ENCODE measurements at places on chromosomes 4 and X.
A peak's percentile ranks its signal among the peaks of the same experiment; 100 is the strongest.

- no peak for DNase-seq
Observed at GRCh38 chr4:65624651-65625050, 45.6 kb downstream of the EPHA5 start.

GRCh38 chr4:4859325-4859798, at the start of gene MSX1:
Gene MSX1 (plus strand): TSS chr4:4859665. CDS start chr4:4859900, 235 bp downstream.
- peak; percentile 61 for DNase-seq

- DNase-seq: no peak
Observed at GRCh38 chr4:137651128-137651527, 118.8 kb upstream of the PCDH18 start.

DNA sequence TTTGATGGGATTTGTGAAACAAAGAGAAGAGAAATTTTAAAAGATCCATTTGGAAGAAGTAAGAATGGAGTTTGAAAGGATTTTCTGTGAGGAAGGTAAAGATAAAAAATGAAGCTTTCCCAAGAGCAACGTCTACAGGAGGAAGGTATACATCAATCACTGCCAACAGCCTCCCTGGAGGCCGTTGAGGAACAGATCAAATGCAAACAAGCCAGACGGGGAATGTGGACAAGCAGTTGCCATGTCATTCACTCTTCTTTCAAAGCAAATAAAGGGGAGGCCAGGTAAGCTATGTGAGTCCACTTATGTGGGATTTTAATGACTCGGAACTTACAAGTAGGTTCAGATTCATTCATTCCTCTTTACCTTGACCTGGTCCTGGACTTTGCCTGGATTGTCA, 1020.5 kb upstream of the AGA start:
- DNase-seq: no peak

- no peak for DNase-seq
Observed at GRCh38 chrX:24023972-24024669, 2.9 kb downstream of the KLHL15 start.

- DNase-seq: no peak
Observed at GRCh38 chr4:127829014-127829413, 46.9 kb downstream of the HSPA4L start.

- no peak for DNase-seq
Observed at GRCh38 chrX:53287493-53288138, 6.2 kb upstream of the IQSEC2 start.

GRCh38 chr4:82268826-82269193, 105.0 kb downstream of the HNRNPD start:
- DNase-seq: no peak

GRCh38 chrX:8201896-8202331, 30.8 kb upstream of the VCX2 start:
- no peak for DNase-seq

DNA sequence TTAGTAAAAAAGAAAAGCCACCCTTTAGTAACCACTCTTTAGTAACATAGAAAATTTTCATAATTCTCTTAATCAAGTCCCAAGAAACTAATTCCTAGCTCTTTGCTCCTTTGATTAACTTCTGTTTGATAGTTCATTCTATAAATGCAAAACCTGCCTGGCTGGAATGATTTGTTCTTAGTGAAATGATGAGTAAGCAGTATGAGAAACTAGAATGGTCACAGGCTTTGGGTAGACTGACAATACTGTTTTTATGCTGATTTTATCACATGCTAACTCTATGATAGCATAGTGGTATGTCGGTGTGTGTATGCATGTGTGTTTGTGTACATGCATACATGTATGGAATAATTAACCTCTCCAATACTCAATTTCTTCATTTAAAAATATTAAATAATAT, 81.2 kb downstream of the SYTL5 start:
- no peak for DNase-seq

- DNase-seq: peak; percentile 61
Observed at GRCh38 chr4:164956766-164957643, 20.5 kb downstream of the TRIM61 start.

- DNase-seq: no peak
Observed at GRCh38 chr4:147288512-147288911, 192.4 kb upstream of the EDNRA start.

DNA sequence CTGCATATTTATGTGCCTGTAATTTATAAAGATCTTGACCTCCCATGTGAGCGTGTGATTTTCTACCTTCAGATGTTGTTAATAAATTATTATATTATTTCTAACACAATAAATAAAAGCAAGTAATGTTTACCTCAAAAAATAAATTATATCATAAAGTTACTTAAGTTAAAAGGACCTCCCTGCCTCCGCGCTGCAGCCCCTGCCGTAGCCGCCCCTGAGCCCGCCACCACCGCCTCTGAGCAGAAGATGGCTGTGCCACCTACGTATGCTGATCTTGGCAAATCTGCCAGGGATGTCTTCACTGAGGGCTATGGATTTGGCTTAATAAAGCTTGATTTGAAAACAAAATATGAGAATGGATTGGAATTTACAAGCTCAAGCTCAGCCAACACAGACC, 119.6 kb upstream of the BRWD3 start:
- no peak for DNase-seq

DNA sequence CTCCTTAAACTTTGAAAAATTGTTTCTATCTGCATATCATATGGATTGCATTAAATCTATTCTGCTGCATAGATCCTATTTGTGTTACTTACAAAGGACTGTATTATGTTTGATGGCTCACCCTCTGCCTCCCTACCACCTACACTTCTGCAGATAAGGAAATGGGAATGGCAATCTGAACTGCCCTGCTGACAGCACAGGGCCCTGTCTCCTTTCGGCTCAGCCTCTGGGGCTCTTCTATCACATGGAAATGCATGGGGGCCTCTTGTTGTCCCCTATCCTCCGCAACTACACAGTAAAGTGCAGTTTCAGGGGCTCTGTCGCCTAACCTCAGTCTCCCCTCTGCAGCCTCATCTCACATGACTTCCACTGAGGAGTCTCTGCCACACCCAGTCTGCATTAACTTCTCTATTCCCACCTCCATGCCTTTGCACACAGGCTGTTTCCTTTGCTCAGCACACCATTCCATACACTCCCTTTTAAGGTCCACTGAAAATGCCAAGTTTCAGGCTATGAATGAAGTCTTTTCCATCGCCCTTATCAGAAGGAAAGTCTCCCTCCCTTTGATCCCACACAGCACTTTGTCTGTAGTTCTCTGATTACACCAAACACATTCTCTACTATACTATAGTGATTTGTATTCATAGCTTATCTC, 12.5 kb downstream of the RELL1 start:
- DNase-seq: no peak

- DNase-seq: no peak
Observed at GRCh38 chr4:75099321-75099720, 166.4 kb downstream of the PARM1 start.

DNA sequence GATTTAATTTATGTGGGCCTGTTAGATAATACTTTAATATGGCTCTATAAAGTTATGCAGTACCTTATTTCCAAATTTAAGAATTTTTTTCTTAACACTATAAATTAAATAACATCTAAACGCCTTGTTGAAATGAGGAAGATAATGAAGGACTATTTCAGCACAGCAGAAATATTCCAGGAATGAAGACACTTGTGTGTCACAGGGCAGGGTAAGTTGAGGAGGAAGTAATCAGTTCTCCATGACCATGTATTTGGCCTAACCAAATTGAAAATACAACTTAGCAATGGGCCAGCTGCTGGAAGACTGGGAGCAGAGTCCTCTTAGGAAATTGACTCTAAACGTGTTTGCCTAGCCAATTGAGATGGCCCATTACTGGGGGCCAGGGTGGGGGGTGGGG, 16.9 kb downstream of the CXCL3 start:
- DNase-seq: no peak

DNA sequence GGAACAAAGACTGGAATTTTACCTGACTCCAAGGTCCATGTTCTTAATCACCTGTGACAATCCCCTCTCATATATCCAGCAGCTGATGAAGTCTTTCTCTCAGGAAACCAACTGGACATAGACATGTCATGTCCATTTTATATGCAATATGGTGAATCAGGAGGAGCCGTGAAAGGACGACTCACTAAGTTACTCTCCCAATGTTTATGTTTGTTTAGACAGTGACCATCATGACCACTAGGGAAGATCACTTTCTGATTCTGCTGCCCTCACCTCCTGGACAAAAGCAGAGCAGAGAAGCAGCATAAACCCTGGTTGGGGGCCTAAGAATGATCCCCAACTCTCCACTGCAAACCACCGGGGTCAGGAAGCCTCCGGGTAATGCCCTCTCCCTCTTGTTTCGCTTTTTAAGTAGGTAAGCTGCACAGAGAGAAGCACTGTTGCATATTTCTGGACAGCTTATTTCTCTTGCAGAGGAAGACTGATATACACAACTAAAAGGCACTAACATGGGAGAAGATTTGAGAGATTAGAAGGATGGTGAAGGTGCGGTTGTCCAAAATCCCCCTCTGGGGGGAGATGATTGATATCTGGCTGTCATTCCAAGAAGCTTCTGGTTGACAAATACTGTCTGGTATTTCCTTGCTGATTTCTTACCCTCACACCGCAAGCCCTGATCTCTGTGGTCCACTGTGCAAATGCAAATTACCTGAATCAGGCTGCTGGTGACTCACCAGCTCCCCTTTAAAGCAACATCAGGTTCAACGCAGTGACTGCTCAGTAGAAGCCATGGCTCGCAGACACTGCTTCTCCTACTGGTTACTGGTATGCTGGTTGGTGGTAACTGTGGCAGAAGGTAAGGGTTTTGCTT, at the start of gene ODAPH:
ODAPH (plus strand) TSS at position 773 of the 871 bp plus-strand sequence; CDS start at position 790, 17 bp downstream.
- no peak for DNase-seq

DNA sequence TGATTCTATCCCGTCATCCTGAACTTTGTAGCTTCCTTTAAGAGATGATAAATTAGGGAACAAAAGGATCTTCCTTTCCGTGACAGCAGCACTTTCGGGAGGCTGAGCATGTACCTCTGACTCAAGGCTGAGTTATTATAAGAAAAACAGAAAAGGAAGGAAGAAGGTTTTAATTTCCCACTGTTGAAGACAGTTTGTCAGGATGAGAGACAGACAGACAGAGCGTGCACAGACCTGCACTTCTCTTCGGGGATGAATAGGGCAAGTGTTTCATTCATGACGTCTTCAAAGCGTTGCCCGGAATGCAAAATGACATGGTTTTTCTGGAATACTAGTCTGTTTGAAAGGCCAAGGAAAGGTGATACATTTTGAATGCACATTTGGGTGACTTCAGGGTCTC, 405.3 kb upstream of the FAT1 start:
- DNase-seq: no peak

GRCh38 chrX:39261446-39262147, 460.3 kb downstream of the MID1IP1 start:
- peak; percentile 1 for DNase-seq

GRCh38 chr4:13928214-13928613, 300.7 kb upstream of the BOD1L1 start:
- DNase-seq: no peak

DNA sequence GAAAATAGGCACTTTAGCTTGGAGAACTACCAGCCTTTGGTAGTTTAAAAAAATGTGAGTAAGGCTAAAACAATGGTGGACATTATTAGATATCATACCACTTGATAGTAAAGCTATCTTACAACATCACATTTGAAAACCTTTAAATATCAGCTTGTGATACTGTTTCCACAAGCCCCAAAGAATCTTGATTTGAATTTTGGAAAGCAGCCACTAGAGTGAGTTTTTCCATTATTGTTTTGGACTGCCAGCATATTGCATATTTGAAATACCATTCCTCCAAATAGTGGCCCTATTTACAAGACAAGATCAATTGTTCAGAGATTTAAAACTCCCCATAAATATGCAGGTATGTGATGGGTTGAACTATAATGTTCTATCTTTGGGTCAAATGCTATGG, 303.0 kb upstream of the PRPS2 start:
- DNase-seq: no peak

GRCh38 chr4:145939441-145939750, 773 bp upstream of the ZNF827 start:
- no peak for DNase-seq

DNA sequence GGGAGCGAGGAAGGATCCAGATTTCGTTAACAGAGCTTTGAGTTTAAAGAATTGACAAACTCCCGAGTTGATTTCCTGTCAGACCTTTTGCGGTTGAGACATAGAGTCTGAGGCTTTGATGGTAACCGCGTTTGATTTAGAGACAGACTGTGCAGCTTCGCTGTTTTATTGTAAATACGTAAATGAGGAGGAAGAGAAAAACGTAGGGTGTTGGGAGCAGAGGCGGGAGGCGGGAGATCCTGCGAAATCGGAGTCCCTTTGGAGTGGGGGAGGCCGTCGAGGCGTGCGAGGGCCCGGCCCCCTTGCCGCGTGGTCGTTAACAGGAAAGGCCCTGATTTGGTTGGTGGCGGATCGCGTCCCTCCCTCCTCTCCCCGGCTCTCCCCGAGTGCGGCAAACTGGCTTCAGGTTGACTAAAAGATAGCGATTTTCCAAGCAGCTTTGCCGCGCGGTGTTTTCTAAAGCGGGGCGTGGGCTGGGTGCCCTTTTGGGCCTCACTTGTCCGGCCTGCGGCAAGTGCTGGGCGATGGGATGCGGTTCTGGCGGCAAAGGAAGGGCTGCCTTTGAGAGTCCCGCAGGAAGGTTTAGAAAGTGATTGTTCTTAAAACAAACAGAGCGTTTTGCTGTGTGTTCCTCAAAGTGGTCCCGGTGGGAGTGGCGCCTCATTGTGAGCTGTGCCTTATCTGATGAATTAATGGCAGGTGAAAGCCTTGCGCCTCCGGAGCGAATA, 857 bp downstream of the SCML1 start:
- DNase-seq: peak; percentile 5

DNA sequence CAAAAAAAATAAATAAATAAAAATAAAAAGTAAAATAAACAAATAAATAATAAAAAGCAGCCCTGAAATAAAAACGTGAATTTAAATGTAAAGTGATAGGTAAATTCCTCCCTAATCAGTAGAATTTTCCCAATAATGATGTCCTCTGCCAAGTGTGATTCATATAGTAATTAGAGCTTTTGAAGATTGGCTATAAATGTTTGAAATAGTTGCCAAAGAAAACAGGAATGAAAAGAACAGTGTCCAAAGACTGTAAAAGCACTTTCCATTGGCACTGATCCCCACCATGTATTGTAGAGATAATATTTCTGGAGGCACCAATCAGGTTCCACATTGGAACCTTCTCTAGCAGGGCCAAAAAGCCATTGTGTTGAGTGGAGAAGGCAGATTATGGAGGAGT, 25.9 kb upstream of the SMARCAD1 start:
- no peak for DNase-seq

DNA sequence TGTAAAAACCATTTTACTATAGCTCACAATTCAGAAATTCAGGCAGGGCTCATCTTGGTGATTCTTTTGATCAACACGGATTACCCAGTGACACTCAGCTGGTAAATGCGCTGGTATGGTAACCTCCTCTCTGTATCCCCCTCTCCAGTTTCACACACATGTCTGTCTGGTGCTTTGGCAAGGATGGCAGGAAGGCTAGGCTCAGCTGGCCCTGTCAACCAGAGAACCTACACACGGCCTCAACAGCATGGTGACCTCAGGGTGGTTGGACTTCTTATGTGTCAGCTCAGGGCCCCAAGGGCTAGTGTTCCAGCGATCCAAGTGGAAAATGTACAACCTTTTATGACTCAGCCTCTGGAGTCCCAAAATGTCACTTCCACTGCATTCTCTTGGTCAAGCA, 55.7 kb upstream of the EOLA2 start:
- no peak for DNase-seq

GRCh38 chrX:153061732-153062131, 5.5 kb downstream of the PNMA3 start:
- no peak for DNase-seq

GRCh38 chrX:1531096-1531890, 5.7 kb downstream of the P2RY8 start:
- DNase-seq: no peak

Data from NCI-H460 (cell line).